K562 (cell line): ENCODE measurements at places on chromosomes 1 and 21. TPM values are rescaled to one million over a fixed set of nuclear protein-coding genes. Genes with fewer than 3 reads are reported as not detected.

DNA sequence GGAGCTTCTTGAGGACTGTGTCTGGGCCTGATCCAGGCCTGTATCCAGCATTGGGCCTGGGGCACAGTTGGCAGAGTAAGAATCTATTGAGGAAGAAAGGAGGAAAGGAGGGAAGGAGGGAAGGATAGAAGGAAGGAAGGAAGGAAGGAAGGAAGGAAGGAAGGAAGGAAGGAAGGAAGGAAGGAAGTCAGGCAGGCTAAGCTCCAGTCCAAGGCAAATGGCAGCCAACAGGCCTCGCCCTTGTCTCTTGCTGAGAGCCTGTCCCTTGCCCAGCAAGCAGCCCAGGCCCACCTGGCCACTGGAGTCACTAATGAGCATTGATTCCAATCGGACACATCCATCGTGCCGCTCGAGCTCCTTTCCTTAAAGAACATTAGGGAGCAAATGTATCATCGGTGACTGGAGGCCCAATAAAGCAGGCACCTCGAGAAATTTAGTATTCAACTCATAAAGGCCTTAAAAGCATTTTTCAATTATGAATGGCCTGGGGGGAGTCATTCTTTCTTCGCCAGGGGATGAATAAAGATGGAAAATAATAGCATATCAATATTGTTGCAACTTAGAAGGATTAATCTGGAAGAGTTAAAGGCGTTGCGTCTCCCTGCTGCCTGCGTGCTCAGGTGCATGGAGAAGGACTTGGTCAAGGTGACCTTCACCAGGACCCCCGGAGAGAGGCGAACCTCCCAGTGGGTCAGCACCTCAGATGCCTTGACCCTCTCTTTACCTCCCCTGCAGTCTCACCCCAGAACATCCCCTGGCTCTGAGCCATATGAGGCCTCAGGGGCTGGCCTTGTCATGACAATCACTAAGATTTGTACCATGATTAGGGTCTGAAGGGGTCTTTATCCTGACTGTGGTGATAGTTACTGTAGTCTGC is 144.5 kb upstream of the RUNX3 start:
- no peak for DNase-seq

DNA sequence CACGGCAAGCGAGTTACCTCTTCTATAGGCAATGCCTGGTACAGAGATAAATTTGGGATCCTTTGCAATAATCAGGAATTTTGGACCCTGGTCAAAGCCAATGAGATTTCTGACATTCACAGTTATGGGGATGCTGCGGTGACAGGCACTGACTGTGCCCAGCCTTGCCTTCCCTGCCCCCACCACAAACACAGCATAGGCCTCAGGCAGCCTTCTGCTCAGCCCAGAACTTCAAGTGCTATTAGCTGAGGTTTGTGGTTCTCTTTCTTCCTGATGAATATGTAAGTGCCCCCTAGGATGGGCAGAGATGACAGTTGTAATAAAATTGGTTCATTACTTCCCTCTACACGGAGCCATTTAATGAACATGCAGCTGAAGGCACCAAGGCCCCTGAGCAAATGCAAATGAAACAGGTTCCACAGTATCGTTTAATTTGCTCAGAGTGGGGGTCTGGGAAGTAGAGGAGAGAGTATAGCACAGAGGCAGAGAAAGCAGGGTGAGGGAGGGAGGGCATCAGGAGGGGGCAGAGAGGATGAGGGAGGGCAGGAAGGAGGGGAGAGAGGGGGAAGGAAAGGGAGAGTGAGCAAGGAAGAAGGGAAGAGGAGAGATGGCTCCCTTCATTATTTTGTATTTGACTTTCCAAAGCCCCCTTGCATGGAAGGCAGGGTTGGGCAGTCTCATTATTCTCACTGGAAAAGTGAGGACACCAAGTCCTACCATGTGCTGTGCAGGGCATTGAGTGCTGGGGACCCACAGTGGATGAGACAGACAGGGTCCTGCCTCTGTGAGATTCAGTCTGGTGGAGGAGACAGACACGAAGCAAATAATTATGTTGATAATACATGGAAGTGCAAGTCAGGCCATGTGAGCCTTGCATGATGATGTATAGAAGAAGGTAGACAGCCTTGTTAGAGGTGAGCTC is 513.0 kb downstream of the PTPRU start:
- no peak for DNase-seq

- no peak for DNase-seq
Observed at GRCh38 chr1:6507037-6507428, 15.6 kb upstream of the PLEKHG5 start.

Gene PTPN7
- total RNA-seq = 112 and 139 TPM in 2 replicates

GRCh38 chr1:193211539-193211938 is 25.1 kb upstream of the B3GALT2 start:
- DNase-seq = no peak

- no peak for DNase-seq
Observed at GRCh38 chr1:26789931-26790330, 2.2 kb downstream of the PIGV start.

DNA sequence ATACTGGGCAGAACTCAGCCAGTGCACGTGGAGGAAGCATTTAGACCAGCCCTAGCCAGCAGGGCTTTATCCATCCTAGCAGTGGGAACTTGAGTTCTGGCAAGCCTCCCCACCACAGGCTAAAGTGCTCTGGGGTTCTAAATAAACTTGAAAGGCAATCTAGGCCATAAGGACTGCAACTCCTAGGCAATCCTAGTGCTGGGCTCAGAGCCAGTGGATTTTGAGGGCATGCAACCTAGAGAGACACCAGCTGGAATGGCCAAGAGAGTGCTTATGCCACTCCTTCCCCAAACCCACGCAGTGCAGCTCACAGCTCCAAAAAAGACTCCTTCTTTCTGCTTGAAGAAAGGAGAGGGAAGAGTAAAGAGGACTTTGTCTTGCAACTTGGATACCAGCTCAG is 70.5 kb upstream of the APOBEC4 start:
- DNase-seq = no peak
